GM12892 (cell line): ENCODE measurements at places on chromosomes 12 and 14.

GRCh38 chr12:103728323-103728722, 112.7 kb downstream of the NT5DC3 start:
- DNase-seq: no peak

DNA sequence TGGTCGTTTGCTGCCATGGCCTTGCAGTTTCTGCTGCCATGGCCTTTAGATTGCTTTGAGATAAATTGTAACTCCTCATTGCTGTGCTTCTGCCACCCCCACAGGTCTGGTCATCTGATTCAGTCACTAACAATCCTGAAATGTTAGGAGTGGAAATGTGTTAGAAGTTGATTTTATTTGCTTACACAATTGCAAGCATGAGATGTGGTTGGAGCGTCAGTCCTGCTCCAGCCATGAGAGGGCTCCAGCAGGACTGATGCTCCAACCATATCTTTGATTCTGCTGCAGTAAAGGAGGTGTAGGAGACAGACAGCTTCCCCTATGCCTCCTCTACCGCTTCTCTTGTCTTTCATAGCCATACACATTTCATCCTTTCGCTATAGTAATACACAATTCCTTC, 226.8 kb upstream of the RGS6 start:
- no peak for DNase-seq

DNA sequence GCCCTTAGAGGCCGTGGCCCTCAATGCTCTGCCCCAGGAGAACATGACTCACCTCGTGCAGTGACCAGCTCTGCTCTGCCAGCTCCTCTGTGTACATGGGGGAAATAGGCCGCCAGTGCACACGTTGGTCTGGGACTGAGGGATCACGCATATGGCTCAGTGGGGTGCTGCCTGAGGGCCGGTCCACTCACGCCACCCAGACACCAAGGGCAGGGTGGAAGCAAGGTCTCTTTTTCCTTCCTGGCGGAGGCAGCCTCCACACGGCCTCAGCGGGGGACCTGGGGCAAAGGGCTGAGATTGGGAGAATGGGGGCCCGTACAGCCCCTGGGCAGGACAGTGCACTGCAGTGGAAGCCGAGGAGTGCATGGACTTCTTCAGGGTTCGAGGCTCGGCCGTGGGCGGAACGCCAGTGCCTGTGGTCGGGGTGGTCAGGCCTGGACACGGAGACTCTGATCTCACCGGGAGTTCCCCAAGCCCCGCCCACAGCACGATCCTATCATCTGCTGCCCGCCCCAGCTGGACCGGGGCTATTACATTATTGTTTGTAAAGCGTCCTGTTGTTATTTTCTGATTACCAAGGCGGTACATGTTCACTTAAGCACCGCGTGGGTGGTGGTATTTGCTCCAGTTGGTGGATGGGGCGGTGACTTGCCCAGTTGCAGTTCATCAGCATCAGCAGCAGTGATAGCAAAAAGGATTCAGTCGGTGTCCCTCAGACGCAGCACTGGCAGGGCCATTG, 38.8 kb upstream of the TDRD9 start:
- DNase-seq: no peak

DNA sequence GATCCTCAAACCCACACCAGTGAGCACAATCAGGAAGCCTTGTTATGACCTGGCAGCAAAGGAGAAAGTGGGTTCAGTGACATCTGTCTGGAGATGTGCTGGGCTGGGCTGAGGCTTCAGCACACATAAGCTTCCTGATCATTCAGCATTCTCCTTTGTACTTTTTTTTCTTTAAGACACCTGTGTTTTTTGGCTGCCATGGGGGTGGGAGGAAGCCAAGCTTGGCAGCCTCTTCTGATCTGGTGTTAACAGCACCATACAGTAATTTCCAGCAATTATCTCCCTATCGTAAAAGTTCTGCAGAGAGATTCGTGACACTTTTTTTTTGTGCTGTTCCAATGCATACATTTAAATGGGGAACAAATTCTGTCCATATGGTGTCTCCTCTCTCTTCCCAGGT, 38.9 kb upstream of the RASSF3 start:
- no peak for DNase-seq

- no peak for DNase-seq
These were observed 12.1 kb upstream of the KCNMB4 start for GRCh38 chr12:70353780-70354660.
